ENCODE measurements at places on chromosomes 12 and 14. TPM values are rescaled to one million over a fixed set of nuclear protein-coding genes. Genes with fewer than 3 reads are reported as not detected.

Gene SPX
- total RNA-seq: 3.6 TPM

Gene SLC7A8
- 0.82 TPM for total RNA-seq

Gene NT5DC3
- 9.9 TPM for total RNA-seq

Gene NAP1L1
- total RNA-seq: 642 TPM

Gene RPL10L
- not detected for total RNA-seq

Gene RTN1
- total RNA-seq: not detected

Gene RDH16
- not detected for total RNA-seq

Gene CACNA1C
- total RNA-seq: 0.03 TPM

Gene CCDC88C
- 7.4 TPM for total RNA-seq

Gene LMNTD1
- not detected for total RNA-seq

Gene ABCD2
- not detected for total RNA-seq

Gene INHBC
- not detected for total RNA-seq

Gene MMP14
- total RNA-seq: 0.45 TPM

Gene BEST3
- 1.5 TPM for total RNA-seq

Gene RPS6KL1
- total RNA-seq: 0.80 TPM

Gene NOS1
- 0.61 TPM for total RNA-seq

Gene PXN
- total RNA-seq: 225 TPM

Gene MYO1H
- total RNA-seq: not detected

Gene CACNB3
- 34.2 TPM for total RNA-seq

Gene IFT43
- total RNA-seq: 39.0 TPM

Gene TUBA1A
- total RNA-seq: 203 TPM

Gene TAS2R30
- total RNA-seq: not detected

Gene KERA
- not detected for total RNA-seq

Gene ISM2
- total RNA-seq: 0.32 TPM

Gene RNASE7
- total RNA-seq: not detected

Gene CINP
- 61.1 TPM for total RNA-seq

Gene PPM1H
- 7.8 TPM for total RNA-seq

Gene LUM
- not detected for total RNA-seq

Gene ADCY6
- total RNA-seq: 15.8 TPM

Gene TWF1
- total RNA-seq: 77.1 TPM

Gene NKX2-1
- not detected for total RNA-seq

Gene REP15
- total RNA-seq: 0.52 TPM

Gene PARP11
- total RNA-seq: 1.4 TPM

Gene RNF34
- 36.0 TPM for total RNA-seq

Gene SCNN1A
- total RNA-seq: 13.7 TPM

Gene KRT73
- not detected for total RNA-seq

Gene ASCL1
- not detected for total RNA-seq

Gene RAD51B
- total RNA-seq: 4.7 TPM

Gene GPR84
- total RNA-seq: not detected

Gene PIANP
- 0.97 TPM for total RNA-seq

Gene CELA1
- not detected for total RNA-seq

Gene DPF3
- total RNA-seq: 0.06 TPM

Data from A549 treated with GW870086 at 1 μM for 4 hours (cell line).